Stimulated activated CD4-positive, alpha-beta T cell treated with anti-CD3 and anti-CD28 coated beads, Interleukin-2, amount 100 ng/mL, for 4 hours (primary cell): ENCODE measurements at places on chromosomes 1 and 21.

GRCh38 chr1:31460027-31460426 is 47.0 kb downstream of the SERINC2 start:
- DNase-seq, result no peak

DNA sequence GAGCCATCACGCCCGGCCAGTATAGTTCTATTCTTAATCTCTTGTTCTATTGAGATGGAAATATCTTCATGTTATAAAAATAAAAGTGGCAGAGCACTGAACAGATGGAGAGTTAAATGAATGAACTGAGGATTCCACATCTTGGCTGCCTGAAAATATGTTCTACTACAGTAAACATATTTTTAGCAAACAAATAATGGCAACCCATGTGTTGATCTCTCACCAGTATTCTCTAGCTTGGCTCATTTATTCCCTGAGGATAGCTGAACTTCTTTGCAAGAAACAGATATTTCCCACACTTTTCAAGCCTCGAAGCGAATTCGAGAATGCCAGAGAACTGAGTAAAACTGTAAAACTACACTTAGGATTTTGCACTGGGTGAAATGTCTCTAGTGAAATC is 58.9 kb downstream of the DIRAS3 start:
- DNase-seq, result no peak

- DNase-seq, result no peak
Measured at GRCh38 chr21:29701676-29702075, 238.1 kb downstream of the GRIK1 start.

DNA sequence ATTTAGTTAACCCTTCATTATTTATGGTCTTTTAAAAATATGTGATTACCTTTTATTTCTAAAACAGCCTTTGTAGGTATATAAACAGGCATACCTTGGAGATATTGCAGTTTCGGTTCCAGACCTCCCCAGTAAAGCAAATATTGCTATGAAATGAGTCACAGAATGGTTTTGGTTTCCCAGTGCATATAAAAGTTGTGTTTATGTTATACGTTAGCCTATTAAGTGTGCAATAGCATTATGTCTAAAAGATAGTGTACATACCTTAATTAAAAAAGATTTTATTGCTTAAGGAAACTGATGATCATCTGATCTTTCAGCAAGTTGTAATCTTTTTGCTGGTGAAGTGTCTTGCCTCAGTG is 44.1 kb downstream of the XCL2 start:
- no peak for DNase-seq

DNA sequence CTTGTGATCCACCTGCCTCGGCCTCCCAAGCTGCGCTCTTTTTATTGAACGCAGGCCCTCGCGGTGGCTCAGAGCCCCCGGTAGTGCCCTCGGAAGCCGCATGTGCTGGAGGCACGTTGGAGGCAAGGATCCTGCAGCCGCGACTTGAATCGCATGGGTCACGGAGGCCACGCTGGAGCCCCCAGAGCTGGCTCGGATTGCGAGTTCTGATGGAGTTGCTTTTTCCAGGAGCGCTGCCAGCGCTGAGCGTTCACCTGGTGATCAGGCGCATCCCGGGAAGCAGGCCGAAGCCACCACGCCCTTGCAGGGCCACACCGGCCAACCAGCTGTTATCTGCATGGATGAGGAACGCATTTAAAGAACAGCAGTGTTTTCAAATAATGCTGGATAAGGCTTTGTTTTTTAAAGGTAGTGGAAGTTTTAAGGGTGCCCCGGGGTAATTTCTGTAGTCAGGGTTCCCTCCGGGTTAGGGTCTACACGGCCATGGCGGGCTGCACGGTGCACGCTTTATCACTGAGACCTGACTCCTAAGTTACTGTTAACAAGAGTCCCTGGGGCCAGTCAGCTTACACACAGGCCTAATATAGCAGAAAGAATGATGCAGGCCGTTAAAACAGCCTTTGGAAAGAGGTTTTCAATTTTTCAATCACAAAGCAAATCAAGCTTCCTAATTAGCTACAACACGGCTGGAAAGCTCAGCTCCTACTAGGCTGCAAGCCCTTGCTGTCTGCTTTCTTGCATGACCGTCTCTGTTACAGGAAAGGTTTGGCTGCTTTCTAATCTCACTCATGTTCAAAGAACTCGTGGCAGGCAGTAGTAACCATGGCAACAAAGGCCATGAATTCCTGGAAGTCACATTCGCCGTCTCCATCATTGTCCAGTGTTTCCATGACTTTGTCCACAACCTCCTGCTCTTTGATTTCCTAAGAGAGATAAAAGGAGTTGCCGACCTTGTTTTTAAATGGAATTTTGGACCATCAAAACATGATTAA is 6.0 kb downstream of the S100B start:
- no peak for DNase-seq

DNA sequence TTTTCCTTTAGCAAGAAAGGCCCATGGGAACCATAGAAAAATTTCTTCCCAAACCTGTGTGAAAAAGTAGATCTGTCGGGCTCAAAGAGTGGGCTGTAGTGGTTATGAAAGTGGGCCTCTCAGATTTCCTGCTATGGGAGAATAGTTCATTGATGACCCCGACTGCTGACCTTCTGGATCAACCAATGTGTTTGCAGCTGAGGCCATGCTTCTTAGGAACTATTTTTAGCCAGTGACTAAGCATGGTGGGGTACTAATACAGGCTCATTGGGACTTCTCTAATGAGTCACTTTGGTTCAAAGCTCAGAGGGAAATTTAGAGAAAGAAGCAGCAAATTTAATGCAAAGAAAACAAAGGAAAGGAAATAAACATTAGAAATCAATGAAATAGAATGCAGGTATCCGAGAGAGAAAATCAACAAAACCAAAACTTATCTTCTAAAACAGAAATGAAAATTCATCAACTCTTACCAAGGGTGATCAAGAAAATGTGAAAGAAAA is 12.6 kb upstream of the PSMA5 start:
- no peak for DNase-seq

DNA sequence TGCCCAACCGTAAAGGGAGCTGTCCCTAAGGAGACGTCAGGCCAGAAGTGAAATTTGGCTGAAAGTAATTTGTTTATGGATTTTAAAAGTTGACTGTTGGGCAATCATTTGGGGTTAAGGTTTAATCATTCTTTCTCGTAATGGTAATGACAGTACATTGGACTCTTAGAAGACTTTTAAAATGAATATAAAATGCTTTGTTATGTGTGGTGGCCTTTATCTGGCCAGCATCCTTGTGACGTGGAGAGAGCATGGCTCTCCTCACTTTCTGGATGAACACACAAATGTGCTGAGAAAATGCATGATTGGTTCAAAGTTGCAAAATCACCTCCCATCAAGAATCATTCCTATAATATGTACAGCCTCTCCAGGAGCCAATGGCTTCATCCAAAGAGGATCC is 160.2 kb downstream of the DHRS3 start:
- DNase-seq, result no peak

GRCh38 chr1:5969168-5969567 is 23.1 kb downstream of the NPHP4 start:
- no peak for DNase-seq

DNA sequence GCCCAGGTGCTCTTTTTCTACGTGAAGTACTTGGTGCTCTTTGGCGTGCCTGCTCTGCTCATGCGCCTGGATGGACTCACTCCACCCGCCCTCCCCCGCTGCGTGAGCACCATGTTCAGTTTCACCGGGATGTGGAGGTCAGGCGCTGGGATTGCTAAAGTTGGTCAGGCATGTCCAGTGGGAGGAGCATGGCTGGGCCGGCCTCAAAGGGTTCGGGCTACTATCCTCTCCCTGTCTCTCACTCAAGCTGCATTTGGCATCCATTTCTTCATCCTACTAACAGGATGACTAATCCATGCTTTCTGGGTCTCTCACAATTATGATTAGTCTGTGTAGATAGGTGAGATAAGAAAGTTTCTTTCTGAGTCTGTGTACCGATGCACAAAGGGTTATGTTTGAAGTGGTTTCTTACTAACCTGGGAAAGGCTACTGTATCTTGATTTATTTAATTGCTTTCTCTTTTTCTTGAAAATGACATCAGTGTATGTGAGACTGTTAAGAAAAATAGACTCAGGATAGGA is 135.9 kb downstream of the HHAT start:
- DNase-seq, result no peak

DNA sequence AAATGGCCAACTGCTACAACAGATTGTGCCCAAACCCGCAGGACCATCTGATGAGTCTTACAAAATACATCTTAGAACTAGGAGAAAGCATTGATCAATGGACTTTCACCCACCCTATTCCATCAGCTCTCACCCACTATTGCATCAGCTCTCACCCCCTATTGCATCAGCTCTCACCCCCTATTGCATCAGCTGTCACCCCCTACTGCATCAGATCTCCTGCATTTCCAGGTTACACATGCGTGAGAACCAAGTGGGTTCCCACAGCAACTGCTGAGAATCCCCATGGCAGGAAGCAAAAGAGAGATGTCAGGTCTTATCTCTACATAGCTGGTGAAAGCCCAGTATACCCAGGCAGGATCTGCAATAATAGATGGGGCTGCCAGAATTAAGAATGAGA is 533.5 kb downstream of the LTN1 start:
- DNase-seq, result no peak

DNA sequence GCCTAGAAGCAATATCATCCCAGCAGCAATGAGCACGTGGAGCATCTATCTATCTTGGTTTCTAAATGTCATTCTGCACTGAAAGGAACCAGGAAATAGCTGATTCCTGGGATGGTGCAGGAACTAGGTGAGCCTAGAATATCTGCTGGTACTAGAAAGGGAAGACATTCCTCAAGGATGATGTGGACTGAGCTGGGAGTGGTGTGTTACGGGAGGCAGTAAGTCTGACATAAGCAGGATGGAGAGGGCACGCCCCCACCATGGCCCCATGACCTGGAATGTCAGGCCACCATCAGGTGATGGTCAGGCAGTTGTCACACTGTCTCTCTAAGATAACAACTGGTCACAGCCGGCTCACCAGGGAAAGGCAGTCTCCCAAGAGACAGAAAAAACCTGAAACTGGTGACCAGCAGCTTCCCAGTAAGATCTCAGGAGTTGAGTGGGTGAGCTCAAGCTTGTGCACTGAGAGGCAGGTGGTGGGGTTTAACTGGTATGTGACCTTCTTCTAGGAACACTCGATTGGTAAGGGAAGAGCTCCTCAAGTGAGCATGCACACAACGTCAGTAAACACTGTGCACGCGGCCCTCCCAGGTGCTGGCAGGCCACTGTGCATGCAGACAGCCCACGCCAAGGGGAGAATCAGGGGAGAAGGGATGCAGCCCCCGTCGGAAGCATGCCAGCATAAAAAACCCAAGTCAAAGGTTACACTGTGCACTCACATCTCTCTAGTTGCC is 148.7 kb downstream of the ADSS2 start:
- no peak for DNase-seq

- no peak for DNase-seq
Measured at GRCh38 chr1:166808952-166809351, 30.3 kb upstream of the POGK start.

DNA sequence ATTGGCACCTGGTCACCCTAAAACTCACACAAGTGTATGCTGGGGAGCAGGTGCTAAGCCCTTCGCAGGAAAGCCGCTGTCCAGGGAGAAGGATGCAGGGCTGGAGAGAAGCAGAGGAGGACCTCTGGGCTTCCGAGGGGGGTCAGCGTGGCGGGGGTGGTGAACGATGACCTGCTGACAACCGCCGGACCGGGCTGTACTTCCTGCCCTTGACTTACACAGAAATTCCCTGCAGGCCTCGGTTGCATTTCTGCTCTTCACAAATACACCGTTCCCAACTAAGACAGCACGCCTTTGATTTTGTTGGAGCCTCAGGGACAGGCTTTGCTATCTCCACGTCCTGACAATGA is 37.6 kb downstream of the SLC2A7 start:
- DNase-seq, result no peak

- no peak for DNase-seq
Measured at GRCh38 chr21:15077529-15078145, 12.8 kb upstream of the NRIP1 start.

DNA sequence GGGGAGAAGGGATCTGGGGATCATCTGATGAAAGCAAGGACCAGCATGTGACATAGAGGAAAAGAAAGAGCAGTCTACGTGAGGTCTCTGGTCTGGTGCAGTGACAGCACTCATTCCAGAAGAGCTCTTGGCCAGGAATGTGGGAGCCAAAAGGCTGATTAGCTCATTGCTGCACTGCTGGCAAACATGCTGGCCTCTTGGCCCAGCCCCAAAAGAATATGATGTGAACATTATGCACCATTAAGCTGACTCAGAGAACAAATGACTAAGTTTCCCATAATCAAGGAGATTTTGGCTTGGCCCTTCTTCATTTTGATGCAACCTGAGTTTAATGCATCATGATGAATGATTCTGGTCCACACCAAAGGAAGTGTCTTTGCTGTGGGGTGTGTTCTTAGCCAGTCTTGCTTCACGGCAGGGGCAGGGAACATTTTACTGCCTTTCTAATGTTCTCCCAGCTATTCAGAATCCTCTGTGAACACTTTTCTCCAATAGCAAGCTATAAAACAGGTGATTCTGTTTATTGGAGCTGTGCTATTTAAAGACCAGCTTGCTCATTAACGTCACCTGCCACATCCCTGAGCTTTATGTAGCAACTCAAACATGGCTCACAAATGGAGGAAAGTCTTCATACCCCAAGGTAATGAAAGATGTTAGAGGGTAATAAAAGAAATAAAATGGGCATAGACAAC is 55.1 kb downstream of the PCBP3 start:
- no peak for DNase-seq

DNA sequence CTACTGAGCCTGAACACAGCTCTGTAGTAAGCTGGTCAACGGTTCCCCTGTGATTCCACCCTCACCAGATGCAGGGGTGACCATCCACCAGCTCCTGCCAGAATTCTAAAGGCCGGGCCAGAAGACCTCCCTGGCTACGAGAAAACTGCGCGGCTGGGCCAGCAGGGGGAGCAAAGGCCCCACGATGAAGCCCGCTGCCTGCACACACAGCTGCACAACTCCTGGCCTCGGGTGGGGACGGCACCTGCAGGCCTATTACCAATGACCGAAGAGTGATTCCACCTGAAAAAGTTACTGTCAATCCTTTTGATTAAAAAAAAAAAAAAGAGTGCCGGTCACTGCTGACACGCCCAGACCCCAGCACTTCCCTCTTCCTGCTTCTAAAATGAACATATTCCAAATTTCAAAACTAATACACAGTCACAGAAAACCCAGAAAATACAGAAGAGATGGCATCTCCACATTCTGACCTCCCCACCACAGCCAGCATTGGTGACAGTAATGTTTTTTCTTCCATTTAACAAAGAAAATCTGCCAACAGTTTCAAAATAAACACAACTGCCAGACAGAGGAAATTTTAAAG is 49.8 kb upstream of the RIPK4 start:
- DNase-seq, result peak; percentile 39

- no peak for DNase-seq
Measured at GRCh38 chr1:15181564-15181963, 28.0 kb downstream of the TMEM51 start.

- no peak for DNase-seq
Measured at GRCh38 chr1:14390816-14391215, 207.7 kb upstream of the KAZN start.

GRCh38 chr1:8422510-8423268 is 104.8 kb downstream of the SLC45A1 start:
- DNase-seq, result no peak

GRCh38 chr1:232999956-233000625 is 49.7 kb downstream of the NTPCR start:
- no peak for DNase-seq
